ENCODE measurements at places on chromosomes 6 and 20. TPM values are rescaled to one million over a fixed set of nuclear protein-coding genes. Genes with fewer than 3 reads are reported as not detected.
A peak's percentile ranks its signal among the peaks of the same experiment; 100 is the strongest.

The BLOC1S5 gene
- total RNA-seq: 9.7 TPM

GRCh38 chr6:126781582-126781981, 336.9 kb upstream of the RSPO3 start:
- no peak for DNase-seq

DNA sequence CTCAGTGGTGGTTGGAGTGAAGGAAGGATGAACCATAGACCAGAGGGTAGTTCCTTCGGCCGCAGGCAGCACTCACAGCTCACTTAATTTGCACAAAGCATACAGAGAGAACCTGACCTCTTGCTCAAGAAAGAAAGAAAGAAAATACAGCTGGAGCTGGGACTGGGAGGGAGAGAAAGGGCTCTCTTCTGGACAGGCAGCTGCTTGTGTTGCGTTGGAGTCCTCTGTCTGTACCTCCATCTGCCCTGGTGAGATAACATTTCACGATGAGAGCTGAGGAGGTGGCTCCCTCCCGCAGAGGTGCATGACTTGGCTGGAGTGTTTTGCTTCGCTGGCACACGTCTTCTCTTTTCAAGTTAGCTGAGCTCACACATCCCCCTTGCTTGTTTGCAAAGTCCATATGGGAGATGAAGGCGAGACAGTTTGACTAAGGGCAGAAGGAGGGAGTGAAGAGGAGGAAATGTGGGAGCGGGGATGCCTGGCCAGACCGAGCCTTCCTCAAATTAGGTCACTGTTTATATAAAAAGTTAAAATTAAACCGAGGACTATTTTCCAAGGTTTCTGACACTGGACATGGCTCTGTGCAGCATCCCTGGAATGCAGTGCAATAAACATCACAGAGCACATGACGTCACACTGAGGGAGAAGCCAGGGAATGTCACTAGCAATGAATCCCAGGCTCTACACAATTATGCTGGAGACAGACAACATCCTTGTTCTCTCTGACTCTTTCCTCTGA, 359.4 kb downstream of the CD83 start:
- no peak for DNase-seq

GRCh38 chr6:49557177-49557576, 6.7 kb downstream of the C6orf141 start:
- no peak for DNase-seq

- DNase-seq: no peak
These were observed 203.0 kb upstream of the TBX18 start for GRCh38 chr6:84967389-84967788.

GRCh38 chr6:145241039-145241438, 494.3 kb downstream of the EPM2A start:
- no peak for DNase-seq

The OR2H1 gene
- not detected for total RNA-seq

- DNase-seq: no peak
These were observed 159.2 kb downstream of the GMPR start for GRCh38 chr6:16397623-16398022.

The PDE7B gene
- total RNA-seq: 0.26 TPM

The BACH2 gene
- total RNA-seq: 17.0 TPM

GRCh38 chr6:24907919-24908649, 27.7 kb downstream of the RIPOR2 start:
- no peak for DNase-seq

DNA sequence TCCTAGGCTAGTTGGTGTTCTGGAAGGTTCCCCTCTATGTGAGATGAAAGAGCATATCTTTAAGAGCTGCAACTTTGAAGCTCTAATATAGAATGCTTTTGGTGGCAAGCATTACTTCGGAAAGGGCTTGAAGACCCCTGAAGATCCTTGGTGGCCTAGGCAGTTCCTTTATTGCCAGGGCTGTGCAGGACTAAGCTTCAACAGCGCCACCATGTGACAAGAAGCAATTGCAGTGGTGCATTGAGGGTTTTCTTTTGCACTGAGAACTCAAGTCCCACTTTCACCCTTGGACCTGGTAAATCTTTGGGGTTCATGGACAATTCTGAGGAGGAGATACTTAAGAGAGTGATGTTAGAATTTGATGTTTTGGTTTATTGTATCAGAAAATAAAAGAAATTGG, 237.4 kb upstream of the GMDS start:
- DNase-seq: no peak

- peak; percentile 80 for DNase-seq
These were observed 662 bp downstream of the ENTPD6 start for GRCh38 chr20:25195962-25196785.

The FAM162B gene
- total RNA-seq: 1.4 TPM
